Hematopoietic multipotent progenitor cell treated with erythropoietin and hydrocortisone succinate and interleukin-3 and kit ligand, for 6 days (in vitro differentiated cells): ENCODE measurements at places on chromosomes 2 and 18.
A peak's percentile ranks its signal among the peaks of the same experiment; 100 is the strongest.

- DNase-seq, result no peak
Measured at GRCh38 chr2:71923143-71923525, 224.5 kb downstream of the CYP26B1 start.

GRCh38 chr2:128281852-128282245 lies 36.8 kb downstream of the HS6ST1 start:
- DNase-seq, result no peak

GRCh38 chr18:41206341-41206830 lies 748.6 kb upstream of the PIK3C3 start:
- DNase-seq, result no peak

- no peak for DNase-seq
Measured at GRCh38 chr2:127541809-127542208, 6.3 kb downstream of the MYO7B start.

GRCh38 chr2:18900691-18901141 lies 311.3 kb upstream of the NT5C1B start:
- no peak for DNase-seq

- DNase-seq, result no peak
Measured at GRCh38 chr18:44897411-44897810, 216.7 kb downstream of the SETBP1 start.

DNA sequence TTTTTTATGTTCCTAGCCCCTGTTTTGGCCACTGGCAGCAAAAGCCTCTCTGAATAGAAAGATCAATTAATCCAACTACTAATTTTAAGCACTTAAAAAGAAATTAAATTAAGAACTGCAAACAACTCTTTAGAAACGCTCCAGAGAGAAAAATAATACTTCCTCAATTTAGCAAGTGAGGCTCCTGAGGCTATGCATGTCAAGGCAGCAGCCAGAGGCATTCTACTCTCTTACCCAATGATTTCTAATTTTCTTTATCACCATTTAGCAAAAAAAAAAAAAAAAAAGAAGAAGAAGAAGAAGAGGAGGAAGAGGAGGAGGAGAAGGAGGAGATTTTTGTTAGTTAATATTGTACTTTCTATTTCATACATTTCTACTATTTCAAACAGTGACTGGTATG lies 68.5 kb downstream of the TMEM237 start:
- DNase-seq, result peak; percentile 5

DNA sequence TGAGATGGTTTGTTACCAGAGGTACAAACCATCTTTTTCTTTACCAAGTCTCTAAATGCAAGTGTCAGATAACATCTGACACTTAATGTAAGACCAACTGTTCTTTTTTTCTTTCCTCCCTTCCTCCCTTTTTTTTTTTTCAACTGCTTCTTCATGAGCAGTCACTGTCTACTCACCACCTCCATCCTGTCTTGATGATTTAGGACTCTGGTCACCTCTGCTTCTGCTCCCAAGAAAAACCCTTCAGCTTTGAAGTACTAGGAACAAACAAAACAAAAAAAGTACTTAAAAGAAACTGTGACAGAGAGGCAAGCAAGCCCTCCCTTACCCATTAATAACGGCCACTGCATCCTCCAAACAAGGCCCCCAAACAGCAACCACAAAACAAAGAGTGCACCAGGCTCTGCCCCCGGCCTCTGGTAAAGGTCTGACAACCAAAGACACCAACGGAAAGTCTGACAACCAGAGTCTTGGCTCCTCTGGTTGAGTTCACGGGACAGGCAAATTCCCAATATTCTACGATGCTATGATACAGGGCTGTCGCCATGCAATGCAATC lies 141.0 kb downstream of the ARL4C start:
- DNase-seq, result no peak

DNA sequence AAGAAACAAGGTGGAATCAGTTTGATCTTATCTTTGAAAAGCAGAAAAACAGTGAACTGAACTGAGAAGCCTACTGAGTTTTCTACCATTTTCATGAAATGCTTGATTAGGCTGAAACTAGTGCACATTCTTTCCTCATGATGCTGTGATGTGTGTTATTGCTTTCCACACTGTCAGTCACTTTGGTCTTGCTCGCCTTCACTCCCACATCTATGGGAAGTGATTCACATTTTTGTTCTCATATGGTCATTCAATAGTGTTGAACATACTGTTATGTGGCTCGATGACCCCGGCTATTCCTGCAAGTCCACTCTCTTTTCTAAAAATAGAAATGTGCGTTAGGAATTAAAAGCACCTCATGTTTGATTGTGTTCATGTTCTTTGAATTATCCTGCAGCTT lies 129.7 kb downstream of the TGIF1 start:
- DNase-seq, result no peak

DNA sequence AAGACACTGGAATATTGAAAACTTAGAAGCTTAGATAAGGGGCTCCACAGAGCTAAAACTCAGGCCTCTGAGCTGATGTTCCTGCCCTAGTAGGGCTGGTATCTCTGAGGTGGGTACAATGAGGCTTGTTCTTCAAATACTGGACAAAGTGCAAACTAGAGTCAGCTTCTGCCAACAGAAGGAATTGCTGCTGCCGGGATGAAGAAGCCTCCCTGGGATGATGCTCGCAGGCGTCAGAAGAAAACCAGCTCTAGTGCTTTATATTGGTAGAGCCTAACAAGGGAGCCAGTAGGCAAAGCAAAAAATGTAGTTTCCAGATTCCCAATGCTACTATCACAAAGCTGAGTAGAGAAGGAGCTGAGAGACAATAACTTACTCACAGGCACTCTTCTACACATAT lies 118.1 kb downstream of the FOXI3 start:
- DNase-seq, result no peak

DNA sequence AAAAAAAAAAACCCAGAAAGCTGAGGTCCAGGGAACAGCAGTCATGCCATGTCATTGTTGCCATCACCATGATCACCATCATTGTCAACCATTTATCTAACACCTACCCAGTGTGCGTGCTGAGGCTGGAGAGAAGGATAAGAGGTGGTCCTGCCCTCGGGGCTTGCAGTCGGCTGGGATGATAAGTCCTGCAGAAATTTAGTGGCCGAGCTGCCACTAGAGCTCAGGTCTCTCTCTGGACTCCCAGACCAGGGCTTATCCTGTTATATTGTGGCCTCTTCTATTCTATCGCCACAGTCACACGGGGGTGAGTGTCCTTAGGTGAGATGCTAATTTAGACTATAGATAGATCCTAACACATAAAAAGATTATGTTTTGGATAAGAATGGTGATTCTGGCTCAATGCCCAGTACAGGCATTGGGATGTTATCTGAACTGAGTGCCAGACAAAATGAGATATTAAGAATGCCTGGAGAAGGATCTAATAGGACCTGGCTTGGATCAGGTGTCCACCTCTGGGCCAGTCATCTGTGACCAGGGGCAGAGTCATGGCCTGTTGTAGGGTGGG lies 43.2 kb upstream of the YWHAQ start:
- DNase-seq, result peak; percentile 90
